ENCODE measurements at places on chromosomes 6 and 20. TPM values are rescaled to one million over a fixed set of nuclear protein-coding genes. Genes with fewer than 3 reads are reported as not detected.

DNA sequence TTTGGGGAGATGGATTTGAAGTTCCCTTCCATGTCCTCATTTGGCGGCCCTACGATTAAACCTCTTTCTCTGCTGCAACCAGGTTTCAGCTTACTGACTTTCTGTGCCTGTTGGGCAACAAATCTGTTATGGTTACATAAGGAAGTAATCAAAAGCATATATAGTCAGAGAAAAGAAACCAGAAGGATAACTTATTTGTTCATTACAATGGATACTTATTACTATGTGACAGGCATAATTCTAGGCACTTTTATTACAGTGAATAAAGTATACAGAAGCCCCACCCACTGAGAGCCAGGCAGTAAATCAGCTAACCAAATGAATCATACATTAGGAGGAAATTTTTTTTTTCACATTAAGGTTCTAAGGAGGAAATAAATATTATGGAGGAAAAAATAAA lies 9.6 kb upstream of the TRIM31 start:
- H3K4me3 ChIP-seq: no peak overlapping the region
- H3K27ac ChIP-seq: no peak overlapping the region
- H3K36me3 ChIP-seq: no peaks in the 10 kb centered on the region
- no peak for DNase-seq
- peaks cover 4% of the 10 kb centered on the region for H3K4me1 ChIP-seq

GRCh38 chr6:107571354-107571753 lies 81.4 kb downstream of the SOBP start:
- H3K36me3 ChIP-seq: no peaks in the 10 kb centered on the region
- H3K4me1 ChIP-seq: peaks cover 3% of the 10 kb centered on the region
- no peak overlapping the region for H3K4me3 ChIP-seq
- H3K27me3 ChIP-seq: peaks cover 9% of the 10 kb centered on the region

GRCh38 chr6:3258720-3259490 lies at the start of gene PSMG4:
PSMG4 (plus strand) TSS chr6:3258947; CDS start chr6:3259023, 76 bp downstream.
- peaks cover 26% of the 10 kb centered on the region for H3K36me3 ChIP-seq
- H3K4me1 ChIP-seq: peaks cover 40% of the 10 kb centered on the region
- H3K4me3 ChIP-seq: peak within 1 kb of the TSS; percentile 98
- peaks cover 6% of the 10 kb centered on the region for H3K27me3 ChIP-seq
- peak; percentile 96 for DNase-seq

DNA sequence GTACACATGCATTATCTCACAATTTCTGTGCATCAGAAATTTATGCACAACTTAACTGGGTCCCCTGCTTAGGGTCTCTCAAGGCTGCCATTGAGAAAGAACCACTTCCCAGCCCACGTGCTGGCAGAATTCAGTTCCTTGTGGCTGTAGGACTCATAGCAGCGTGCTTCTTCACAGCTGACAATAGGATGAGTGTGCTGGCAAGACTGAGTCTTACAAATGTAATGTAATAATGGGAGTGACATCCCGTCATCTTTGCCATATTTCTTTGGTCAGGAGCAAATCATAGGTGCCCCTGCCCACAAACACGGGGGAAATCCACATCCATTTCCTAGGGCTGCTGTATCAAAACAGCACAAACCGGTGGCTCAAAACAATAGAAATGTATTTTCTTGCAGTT lies 77.4 kb downstream of the FIG4 start:
- H3K4me1 ChIP-seq: peaks cover 42% of the 10 kb centered on the region
- DNase-seq: no peak
- H3K27ac ChIP-seq: no peak overlapping the region

GRCh38 chr6:168355716-168356522 lies 36.3 kb upstream of the DACT2 start:
- H3K27ac ChIP-seq: no peak overlapping the region
- H3K4me1 ChIP-seq: no peaks in the 10 kb centered on the region
- no peaks in the 10 kb centered on the region for H3K27me3 ChIP-seq
- no peak for DNase-seq
- no peak overlapping the region for H3K4me3 ChIP-seq

DNA sequence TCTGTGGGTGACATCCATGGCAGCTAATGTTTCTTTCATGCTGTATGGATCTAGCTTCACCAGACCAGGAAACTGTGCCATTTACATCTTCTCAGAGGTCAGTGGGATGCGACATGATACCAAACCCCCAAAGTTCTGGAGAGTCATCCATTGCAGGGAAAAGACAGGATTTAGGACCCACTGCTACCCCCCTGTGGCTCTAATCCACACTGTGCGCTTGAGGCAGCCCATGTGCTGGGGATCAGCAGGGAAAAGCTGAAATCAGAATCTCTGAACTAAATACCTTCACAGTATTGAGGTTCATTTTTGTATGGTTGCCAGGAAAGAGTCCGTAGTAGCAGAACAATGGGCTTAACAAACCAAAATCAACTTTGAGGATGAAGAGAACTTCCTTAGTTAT lies 164.4 kb downstream of the TMEM242 start:
- no peaks in the 10 kb centered on the region for H3K4me1 ChIP-seq
- H3K4me3 ChIP-seq: no peak overlapping the region
- DNase-seq: no peak
- H3K27me3 ChIP-seq: no peaks in the 10 kb centered on the region
- peaks cover 67% of the 10 kb centered on the region for H3K36me3 ChIP-seq
- no peak overlapping the region for H3K27ac ChIP-seq

GRCh38 chr6:134647861-134648260 lies 302.0 kb downstream of the ALDH8A1 start:
- DNase-seq: no peak
- H3K4me1 ChIP-seq: no peaks in the 10 kb centered on the region
- H3K27me3 ChIP-seq: peaks cover 5% of the 10 kb centered on the region
- H3K4me3 ChIP-seq: no peak overlapping the region
- H3K36me3 ChIP-seq: no peaks in the 10 kb centered on the region
- H3K27ac ChIP-seq: no peak overlapping the region

DNA sequence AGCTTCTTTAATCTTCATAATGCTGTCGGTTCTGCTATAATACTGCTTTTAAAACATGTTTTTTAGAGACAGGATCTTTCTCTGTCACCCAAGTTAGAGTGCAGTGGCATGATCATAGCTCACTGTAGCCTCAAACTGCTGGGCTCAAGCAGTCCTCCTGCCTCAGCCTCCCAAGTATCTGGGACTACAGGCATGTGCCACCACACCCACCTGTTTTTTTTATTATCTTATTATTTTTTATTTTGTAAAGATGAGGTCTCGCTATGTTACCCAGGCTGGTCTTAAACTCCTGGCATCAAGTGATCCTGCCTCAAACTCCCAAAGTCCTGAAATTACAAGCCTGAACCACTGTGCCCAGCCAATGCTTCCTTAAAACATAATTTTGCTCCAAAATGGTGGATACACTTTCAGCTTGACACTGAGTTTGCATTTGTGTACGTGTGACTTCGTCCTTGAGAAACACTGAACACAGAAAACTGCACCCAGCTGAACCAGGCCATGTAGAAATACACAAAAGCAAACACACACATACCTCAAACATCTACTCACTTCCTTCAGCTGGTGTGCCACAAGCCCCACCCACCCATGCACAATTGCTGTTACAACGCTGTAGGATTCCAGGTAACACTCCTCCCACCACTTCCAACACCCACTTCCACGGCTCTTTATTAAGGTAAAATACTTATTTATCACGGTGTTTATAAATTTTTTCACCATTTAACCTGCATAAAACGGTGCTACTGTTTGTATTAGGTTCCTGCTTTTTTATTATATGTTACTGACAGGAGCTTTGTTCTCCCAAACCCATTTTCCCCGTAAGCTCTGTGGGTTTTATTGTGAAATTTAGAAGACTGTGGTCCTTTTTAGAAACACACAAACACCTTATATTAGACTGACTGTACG lies 109.1 kb downstream of the TSHZ2 start:
- DNase-seq: no peak
- H3K4me1 ChIP-seq: peaks cover 8% of the 10 kb centered on the region
- no peaks in the 10 kb centered on the region for H3K27me3 ChIP-seq
- H3K4me3 ChIP-seq: no peak overlapping the region
- no peaks in the 10 kb centered on the region for H3K36me3 ChIP-seq
- H3K27ac ChIP-seq: no peak overlapping the region

- H3K36me3 ChIP-seq: no peaks in the 10 kb centered on the region
- H3K27ac ChIP-seq: no peak overlapping the region
- H3K4me1 ChIP-seq: no peaks in the 10 kb centered on the region
- H3K27me3 ChIP-seq: no peaks in the 10 kb centered on the region
These were observed 117.9 kb downstream of the CDH4 start for GRCh38 chr20:61369731-61370520.

The MACROD2 gene
- total RNA-seq: 55.1 TPM

The SPTLC3 gene
- total RNA-seq: not detected

DNA sequence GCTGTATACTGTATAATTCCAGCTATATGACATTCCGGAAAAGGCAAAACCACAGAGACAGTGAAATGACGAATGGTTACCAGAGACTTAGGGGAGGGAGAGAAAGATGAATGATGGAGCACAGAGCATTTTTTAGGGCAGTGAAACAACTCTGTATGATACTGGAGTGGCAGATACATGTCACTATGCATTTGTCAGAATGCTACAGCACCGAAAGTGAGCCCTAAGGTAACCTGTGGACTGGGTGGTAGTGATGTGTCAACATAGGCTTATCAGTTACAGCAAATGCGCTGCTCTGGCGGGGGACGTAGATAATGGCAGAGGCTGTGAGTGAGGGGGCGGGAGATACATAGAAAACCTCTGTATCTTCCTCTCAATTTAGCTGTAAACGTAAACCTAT lies 201.3 kb upstream of the SSTR4 start:
- no peak overlapping the region for H3K4me3 ChIP-seq
- H3K4me1 ChIP-seq: no peaks in the 10 kb centered on the region
- DNase-seq: no peak
- no peaks in the 10 kb centered on the region for H3K36me3 ChIP-seq

The EEF1A2 gene
- total RNA-seq: 1.6 TPM

Measured in activated B cell treated with CpG ODN at 0.5 μM for 24 hours (primary cell).